NCI-H1105 (cell line): ENCODE measurements at places on chromosomes 6 and 20.

DNA sequence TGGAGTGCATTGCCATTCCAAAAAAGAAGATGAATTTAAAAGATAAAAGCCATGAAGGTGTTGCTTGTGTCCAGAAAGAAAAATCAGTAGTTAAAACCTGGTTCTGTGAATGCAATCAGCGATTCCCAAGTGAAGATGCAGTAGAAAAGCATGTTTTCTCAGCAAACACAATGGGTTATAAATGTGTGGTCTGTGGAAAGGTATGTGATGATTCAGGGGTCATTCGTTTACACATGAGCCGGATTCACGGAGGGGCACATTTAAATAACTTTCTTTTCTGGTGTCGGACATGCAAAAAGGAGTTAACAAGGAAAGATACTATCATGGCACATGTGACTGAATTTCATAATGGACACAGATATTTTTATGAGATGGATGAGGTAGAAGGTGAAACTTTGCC is 24.7 kb upstream of the BAG2 start:
- no peak for DNase-seq

DNA sequence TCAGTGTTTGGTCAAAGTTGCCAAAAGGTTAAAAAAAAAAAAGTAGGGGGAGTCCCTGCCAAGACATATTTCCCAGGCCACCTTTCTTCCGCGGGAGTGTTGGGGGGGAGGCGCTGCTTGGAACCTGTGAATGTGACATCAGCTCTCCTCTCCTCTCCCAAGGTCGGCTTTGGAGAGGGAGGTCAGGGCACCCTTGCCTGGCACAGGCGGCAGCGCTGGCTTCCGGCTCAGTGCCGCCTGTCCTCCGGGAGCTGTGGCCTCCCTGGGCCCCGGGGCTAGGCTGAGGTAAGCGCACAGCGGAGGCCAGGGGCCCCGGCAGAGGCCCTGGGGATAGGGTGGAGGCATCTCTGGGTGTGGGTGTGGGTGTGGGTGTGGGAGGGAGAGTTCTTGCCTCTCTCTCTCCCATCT is 1.9 kb upstream of the EDN1 start:
- no peak for DNase-seq

- DNase-seq = no peak
Measured at GRCh38 chr6:153208706-153209105, 77.6 kb upstream of the RGS17 start.

DNA sequence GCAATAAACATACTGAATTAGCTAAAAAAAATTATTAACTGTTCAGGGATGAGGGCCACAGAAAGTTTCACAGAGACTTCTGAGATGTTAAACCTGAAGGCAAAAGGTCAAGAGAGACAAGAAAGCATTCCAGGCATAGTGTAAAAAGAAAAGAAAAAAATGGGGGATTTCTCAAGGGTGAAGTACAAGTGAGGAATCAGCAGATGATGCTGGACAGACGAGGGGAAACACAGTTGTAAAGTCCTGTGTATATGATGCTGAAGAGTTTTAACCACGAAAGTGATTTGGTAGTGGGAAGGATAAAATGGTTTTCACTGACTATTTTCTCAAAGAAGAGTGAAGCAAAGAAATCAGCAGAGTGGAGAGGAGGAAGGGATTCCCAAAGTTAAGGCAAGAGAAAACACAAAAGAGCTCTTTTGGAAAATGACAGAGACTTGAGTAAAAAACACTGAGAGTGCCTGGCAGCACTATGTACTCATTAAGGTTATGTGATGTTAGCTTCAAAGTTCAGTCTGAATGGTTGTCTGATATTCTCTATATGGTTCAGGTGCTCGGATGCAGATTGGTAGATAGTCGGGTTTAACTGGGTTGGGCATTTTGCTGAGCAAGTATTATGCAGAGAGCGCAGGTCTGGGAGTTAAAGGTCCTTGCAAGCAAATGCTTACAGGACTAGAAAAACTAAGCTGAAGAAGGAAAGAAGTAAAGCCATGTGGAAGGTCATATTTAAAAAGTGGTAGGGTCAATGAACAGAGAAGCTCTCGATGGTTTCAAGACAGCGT is 16.4 kb downstream of the RAB23 start:
- no peak for DNase-seq

DNA sequence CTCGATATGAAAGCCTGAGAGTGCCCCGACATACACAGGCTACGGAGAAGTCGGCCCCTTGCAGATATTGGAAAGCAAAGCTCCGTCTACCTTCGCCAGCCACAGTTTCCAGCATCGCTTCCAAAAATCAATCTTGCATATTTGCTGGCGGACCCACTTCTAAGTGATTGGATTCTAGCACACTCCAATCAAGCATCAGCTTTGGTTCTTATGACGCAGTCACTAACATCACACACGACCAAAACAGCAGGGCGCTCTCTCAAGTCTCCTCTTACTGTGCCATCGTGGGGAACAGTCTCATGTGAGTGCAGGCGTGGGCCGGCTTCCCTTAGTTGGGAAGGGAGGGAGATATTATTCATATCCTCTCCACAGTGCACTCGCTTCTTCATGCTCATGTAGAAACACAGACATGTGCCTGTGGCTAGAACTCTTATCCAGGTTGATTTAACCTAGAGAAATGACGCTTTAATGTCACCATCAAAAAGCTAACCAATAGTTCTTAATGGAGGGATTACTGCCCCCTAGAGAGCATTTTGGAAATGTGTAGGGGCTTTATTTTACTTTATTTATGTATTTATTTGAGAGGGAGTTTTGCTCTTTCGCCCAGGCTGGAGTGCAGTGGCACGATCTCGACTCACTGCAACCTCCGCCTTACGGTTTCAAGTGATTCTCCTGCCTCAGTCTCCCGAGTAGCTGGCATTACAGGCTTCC is 229.8 kb downstream of the SOD2 start:
- DNase-seq = peak; percentile 56

DNA sequence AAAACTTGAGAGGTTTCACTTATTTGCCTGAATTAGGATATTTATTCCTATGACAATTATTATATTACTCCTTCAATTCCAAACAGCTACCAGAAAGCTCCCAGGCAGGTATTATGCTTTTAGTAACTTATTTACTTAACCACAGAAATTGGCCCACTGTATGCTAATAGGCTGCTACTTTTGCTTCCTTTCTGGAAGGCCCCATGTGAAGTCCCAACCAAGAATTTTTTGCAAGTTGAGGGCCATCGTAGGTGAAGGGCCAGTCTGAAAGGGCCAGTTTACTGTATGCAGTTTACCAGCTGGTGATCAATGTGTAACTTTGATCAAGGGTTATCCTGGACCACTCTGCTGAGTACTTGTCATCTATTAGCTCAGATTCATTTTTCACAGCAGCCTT is 45.0 kb downstream of the EDN1 start:
- no peak for DNase-seq

- DNase-seq = no peak
Measured at GRCh38 chr20:4811661-4812181, 90.0 kb downstream of the PRND start.

DNA sequence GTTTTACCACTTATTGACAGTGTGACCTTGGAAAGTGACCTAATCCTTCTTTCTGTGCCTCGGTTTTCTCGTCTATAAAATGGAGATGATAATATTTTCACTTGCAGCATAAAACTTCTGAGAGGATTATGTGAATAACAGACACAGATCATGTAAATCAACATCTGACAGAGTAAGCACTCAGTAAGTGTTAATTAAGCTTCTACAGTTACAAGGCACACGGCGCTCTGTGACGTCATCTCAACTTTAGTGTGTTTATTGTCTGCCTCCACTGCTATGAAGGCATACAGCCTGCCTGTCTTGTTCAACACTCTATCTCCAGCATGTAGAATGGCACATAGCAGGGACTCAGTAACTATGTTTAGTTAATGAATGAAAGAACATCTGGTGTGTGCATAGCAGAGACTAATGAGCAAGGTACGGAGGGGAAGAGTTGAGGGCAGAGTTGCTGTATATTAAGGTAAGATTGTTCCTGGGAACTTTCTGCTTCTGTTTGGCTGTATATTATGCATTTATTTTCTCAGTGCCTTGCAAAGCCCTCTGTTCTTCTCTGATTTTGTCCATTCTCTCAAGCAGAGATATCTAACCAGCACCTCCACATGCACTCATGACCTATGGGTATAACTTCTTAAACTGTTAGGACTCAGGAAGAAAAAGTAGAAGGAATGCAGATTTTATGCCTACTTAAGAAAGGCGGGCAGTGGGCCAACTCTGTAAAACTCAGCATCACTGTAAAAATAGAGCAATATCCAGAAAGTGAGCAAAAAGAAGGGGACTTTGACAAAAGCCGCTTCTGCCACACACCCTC is 66.4 kb upstream of the STMND1 start:
- no peak for DNase-seq

GRCh38 chr6:11459079-11459610 is 78.4 kb upstream of the TMEM170B start:
- no peak for DNase-seq

GRCh38 chr20:1538655-1539054 is 18.9 kb downstream of the SIRPD start:
- no peak for DNase-seq

GRCh38 chr6:73932866-73933265 is 236.9 kb downstream of the CD109 start:
- no peak for DNase-seq

GRCh38 chr6:118679327-118679901 is 28.0 kb upstream of the CEP85L start:
- DNase-seq = no peak
